ENCODE measurements at places on chromosomes 13 and 19. TPM values are rescaled to one million over a fixed set of nuclear protein-coding genes. Genes with fewer than 3 reads are reported as not detected.

DNA sequence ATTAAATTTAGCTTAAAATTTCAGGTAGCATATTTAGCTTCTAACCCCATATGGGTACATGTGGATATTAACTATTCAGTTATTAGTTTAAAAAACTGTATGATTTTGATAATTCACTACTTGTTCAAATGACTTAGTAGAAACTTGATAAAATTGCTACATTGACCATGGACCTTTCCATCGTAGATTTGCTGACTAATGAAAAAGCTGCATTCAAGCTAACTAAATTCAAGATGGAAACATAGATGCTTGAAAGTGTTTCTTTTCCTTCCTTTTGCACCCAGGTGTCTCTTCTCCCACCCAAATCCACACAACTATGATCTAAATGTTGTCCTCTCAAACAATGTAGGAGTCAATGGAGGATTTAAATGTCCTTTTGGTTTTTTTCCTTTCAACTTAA is 439.2 kb downstream of the TBC1D4 start:
- no peak for DNase-seq

DNA sequence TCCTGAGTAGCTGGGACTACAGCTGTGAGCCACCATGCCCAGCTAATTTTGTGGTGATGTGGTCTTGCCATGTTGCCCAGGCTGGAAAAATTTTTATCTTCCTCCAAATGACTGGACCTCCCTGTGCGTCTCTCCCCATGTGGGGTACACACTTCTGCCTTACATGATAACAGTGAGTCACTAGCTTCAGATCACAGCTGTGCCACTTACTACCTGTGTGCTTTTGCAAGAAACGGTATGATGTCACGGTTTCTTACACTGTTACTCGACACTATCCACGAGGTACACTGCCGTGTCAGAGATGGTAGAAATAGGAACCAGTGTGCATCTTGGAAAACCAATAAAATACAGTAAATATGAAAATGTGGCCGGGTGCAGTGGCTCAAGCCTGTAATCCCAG is 17.5 kb upstream of the ZNF414 start:
- DNase-seq: no peak

- DNase-seq: no peak
These were observed 8.2 kb upstream of the ZNF792 start for GRCh38 chr19:34972163-34972705.

The ZNF724 gene
- total RNA-seq: 0.33 TPM

DNA sequence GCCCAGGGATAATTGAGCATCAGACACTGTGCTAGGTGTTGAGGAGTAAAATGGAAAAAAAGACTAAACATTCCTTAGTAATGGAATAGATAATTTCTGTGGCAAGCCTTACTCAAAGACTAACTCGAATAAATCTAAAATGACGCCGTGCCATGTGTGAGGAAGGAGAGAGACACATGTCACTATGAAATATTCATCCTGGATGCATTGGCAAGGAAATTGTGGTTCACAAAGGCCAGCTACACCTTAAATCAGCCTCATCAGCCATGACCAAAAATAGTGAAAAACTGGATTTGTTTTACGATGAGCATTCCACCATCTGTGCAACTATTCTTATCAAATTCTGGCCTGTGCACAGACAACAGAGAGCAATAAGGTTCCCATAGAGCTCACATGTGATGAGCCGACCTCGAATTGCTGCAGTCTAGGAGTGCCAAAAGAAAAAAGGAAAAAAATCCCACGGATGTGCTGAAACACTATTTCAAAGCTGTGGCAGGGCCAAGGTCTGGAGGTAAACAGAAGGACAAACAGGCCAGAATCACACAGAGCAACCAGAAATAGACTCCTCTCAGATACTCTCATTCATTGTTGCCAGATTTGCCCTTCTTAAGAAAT is 505.7 kb downstream of the EFNB2 start:
- no peak for DNase-seq

- DNase-seq: no peak
These were observed 1320.5 kb downstream of the UQCRFS1 start for GRCh38 chr19:27892500-27892899.

- no peak for DNase-seq
These were observed 12.1 kb downstream of the KDM4B start for GRCh38 chr19:4980838-4981680.

GRCh38 chr13:21075379-21076249 is 14.2 kb upstream of the LATS2 start:
- peak; percentile 73 for DNase-seq

DNA sequence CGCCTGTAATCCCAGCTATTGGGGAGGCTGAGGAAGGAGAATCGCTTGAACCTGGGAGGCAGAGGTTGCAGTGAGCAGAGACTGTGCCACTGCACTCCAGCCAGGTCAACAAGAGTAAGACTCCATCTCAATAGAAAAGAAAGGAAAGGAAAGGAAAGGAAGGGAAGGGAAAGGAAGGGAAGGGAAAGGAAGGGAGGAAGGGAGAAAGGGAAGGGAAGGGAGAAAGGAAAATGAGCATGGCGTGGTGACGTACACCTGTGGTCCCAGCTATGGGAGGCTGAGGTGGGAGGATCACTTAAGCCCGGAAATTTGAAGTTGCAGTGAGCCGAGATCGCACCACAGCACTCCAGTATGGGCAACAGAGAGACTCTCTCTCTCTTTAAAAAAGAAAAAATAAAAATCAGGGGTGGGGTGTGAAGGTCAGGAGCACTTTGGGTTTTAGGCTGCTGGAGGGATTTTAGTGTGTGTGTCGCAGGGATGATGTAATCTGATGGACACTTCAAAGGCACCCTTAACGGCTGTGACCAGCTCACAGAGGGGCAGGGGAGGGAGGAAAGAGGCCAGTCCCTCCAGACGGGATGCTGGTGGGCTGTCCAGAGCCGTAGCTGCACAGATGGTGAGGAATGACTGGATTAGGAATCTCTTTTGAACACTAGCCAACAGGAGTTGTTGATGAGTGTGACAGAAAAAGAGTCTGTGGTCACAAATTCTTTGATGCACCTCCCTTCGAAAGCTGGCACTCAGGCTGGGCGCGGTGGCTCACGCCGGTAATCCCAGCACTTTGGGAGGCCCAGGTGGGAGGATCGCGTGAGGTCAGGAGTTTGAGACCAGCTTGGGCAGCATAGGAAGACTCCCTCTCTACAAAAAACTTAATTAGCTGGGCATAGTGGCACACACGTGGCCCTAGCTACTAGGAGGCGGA is 27.6 kb downstream of the TMPRSS9 start:
- no peak for DNase-seq

The USPL1 gene
- total RNA-seq: 28.3 TPM

The SLC1A6 gene
- not detected for total RNA-seq

- DNase-seq: peak; percentile 71
These were observed 21.8 kb downstream of the OLFM2 start for GRCh38 chr19:9914315-9915207.

DNA sequence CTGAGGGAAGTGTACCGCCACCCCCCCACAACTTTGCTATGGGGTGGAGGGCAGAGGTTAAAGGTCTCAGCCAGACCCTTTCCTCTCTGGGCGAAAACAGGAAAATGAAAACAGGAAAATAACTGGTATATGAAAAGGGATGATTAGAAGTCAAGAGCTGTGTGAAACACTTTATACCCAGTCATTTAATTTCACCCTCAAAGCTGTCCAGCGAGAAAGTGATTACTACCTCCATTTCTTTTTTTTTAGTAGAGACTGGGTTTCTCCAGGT is 575 bp upstream of the PHLDB3 start:
- no peak for DNase-seq

The CEACAM8 gene
- not detected for total RNA-seq

GRCh38 chr13:52921194-52921593 is 72.8 kb upstream of the PCDH8 start:
- no peak for DNase-seq

DNA sequence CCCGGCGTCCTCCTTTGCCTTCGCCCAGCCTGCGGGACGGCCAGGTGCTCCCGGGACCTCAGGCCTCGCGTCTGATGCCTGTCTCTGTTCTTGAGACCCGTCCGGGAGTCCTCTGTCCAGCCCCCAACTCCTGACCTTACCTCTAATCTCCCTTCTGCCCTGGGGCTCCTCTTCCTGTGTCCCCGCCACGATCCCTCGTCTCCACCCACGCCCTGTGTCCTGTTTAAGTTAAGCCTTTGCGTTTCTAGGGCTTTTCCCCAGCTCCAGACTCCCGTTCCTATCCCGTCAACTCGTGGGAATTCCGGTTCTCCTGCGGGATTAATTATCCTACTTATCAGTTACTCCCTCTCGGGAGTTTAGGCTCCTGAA is 686 bp downstream of the LENG8 start:
- no peak for DNase-seq

DNA sequence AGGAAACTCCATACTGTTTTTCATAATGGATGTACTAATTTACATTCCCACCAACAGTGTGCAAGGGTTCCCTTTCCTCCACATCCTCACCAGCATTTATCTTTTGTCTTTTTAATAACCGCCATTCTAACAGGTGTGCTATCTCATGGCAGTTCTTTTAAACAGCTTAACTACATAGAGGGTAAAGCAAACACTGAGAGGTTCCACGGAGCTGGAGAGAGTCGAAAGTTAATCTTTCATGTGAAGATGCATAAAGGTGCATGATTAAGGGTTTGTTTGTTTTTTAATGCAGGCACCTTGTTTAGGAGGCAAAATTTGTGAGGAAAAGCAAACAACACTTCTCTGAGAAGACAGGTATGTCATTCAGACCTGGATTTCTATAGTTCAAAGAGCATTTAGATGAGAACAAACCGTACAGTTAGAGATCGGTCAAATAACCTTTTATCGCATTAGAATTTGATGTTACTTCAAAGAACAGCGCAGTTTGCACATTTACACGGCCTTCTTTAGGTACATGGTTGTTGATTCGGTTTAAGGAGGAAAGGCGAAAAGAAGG is 193.9 kb downstream of the RBM26 start:
- DNase-seq: no peak

DNA sequence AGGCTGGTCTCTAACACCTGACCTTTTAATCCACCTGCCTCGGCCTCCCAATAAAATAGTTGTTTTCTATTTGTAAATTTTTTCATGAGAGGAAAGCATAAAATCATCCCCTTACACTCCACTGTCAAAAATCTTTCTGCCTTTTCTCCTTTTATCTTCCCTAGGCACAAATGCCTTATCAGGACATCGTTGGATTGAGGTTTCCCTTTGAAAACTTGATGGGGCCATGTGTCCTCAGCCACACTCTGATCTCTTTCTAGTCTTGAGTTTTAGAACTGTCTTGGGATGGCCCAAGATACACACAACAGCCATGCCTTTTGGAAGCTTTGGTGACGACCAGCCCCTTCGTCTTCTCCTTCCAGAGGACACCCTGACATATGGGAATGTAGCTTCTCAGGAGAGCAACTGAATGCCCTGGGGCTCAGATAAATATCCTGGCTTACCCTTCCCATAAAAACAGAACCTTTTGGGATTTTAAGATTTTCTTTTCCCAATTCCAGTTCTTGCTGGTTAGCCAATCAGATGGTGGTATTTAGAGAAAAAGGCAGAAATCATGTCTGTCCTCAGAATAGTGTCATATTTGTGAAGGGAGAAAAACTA is 112.4 kb downstream of the ZNF429 start:
- no peak for DNase-seq

The BABAM1 gene
- total RNA-seq: 101 TPM

Measured in sigmoid colon (tissue), 7 donors.